Activated CD4-positive, alpha-beta T cell treated with anti-CD3 and anti-CD28 coated beads, Interleukin-2, amount 10 ng/mL, durations not matched to agents 24 days and 14 days (primary cell): ENCODE measurements at places on chromosomes 5 and 9.

DNA sequence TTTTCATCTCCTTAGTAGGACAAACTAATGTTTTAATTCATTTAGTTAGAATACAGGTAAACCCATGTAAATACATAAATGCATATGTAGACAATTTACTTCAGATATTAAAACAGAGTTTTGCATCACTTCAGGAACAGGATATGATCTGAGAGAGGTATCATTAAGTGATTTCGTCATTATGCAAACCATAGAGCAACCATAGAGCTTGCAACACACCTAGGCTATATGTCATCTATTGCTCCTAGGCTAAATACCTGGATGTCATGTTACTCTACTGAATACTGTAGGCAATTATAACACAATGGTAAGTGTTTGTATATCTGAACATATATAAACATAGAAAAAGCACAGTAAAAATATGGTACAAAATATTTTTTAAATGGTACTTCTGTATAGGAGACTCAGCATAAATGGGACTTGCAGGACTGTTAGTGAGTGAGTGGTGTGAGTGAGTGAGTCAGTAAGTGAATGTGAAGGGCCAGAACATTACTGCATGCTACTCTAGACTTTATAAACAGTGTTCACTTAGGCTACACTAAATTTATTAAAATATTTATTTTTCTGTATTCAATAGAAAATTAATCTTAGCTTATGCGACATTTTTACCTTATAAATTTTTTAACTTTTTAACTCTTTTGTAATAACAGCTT lies 1377.5 kb upstream of the CDH9 start:
- DNase-seq, result no peak

DNA sequence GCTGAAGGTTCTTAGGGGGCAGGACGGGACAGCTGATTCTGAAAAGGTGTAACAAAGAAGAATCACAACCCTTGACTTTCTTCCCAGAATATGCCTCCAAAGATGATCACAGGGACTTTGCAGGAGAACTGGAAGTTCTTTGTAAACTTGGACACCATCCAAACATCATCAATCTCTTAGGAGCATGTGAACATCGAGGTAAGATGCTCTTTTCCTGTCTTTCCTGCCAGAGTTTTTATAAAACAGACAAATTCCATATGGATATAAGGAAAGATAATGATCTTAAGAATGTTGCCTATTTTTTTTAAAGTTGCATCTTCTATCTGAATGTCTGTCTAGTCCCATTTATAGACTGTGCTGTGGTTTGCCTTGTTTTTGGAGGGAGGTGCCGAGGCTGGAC lies 87.9 kb downstream of the EQTN start:
- no peak for DNase-seq

DNA sequence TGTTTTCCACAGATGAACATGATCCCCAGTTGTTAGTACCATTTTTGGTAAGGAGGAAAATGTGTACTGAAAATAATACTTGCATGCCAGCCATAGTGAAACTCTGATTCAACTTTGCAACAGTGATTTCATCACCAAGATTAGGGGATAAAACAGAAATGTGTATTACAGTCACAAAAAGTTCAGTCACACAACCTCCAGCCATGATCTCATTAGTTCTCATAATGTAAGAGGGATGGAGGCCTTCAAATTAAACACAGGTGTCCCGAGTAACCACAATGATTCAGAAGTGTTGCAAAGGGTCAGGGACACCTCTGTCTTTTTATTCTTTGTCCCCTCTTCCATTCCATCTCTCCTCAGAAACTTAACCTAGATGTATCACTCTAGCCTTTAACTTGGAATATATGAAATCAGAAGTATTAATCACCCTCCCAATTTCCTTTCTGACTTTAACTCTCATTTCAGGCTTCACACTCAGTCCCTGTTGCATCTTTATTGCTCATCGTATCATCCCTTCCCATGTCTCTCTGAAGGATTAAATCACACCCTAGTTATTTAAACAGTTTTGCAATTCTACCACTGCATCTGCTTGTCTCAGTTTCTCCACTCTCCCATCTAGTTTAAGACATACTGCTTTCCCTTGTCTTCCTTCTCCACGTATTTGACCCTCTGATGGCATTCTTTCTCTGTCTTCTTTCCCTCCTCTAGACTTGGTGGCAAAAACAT lies 291.2 kb downstream of the ADAMTS6 start:
- no peak for DNase-seq

- no peak for DNase-seq
Measured at GRCh38 chr9:12874395-12874794, 99.6 kb downstream of the LURAP1L start.

DNA sequence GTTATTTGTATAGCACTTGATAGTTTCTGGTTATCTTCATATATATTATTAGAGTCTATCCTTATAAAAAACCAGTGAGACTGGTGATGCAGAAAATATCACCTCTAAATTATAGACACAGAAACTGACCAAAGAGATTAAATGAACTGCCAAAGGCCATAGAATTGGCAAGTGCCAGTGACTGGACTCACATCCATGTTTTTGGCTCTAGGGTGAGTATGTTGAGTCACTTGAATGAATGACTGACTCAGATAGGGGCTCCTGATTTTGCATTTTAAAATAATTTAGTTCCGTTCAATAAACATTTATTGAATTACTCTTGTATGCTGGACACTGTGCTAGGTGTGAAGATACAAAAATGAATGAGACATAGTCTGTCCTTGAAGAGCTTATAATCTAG lies 70.7 kb downstream of the NR2F1 start:
- no peak for DNase-seq

- no peak for DNase-seq
Measured at GRCh38 chr9:75019022-75019421, 9.1 kb downstream of the CARNMT1 start.

DNA sequence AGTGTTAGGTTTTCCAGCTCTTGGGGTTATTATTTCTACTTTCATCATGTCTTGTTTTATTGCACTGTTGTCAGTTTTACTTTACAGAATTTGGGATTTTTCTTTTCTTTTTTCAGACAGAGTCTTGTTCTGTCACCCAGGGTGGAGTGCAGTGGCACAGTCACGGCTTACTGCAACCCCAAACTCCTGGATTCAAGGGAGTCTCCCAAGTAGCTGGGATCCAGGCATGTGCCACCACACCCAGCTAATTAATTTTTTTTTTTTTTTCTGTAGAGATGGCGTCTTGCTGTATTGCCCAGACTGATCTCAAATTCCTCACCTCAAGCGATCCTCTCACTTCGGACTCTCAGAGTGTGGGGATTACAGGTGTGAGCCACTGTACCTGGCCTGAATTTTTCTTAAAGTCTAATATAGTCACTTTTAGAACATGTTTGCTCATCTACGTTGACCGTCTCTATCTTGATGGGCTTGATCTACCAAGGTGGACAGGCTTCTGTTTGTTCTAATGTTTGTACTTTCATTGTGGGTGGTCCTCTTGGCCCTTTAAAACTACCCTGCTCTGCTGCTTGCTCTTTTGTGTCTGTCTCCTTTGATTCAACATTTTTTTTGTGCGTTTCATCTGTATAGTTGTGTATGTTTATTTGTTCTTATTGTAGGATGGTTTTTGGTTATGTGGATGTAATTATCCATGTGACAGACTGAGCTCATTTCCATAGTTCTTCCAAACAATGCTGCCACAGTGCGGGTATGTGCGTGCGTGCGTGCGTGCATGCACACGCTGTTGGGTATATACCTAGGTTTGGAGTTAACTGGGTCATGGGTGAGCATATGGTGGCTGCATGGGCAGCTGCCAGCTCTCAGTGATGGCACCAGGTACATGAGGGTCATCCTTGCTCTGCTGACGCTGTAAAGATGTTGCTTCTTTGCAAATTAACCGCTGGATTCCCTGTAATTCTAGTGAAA lies 18.1 kb downstream of the PRRC2B start:
- DNase-seq, result no peak

GRCh38 chr5:160260881-160261815 lies 31.8 kb downstream of the FABP6 start:
- DNase-seq, result no peak

DNA sequence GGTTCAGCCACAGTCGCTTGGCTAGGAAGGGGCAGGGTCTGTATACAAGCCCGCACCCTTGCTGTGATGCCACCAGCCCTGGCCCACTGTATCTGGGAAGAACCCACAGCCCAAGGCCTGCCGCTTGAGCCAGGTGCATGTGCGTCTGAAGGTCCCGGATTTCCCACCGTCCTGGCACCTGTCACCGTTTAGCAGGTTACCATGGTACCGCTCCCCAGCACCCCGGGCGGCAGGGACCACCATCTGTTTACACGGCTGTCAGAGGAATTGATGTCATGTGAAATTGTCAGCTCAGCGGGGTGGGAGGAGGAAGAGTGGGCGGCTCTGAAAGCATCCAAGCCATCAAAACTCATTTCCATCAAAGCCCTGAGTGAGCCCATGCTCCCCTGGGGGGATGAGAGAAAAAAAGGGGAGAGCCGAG lies 92.7 kb downstream of the HRH2 start:
- no peak for DNase-seq

DNA sequence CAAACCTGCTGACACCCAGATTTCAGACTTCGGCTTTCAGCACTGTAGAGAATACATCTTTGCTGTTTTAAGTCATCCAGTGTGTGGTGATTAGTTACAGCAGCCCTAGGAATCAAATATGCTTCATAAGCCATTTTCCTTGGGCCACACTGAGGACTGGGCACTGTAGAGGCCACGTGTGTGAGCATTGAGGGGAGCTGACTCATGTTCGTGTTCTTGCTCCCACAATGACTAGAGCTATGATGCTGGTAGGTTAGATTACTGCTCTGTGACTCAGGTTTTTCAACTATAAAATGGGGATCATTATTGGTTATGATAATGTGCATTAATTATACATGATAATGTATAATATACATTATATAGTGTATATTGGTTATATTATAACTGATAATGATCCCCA lies 96.5 kb upstream of the PALM2AKAP2 start:
- no peak for DNase-seq

DNA sequence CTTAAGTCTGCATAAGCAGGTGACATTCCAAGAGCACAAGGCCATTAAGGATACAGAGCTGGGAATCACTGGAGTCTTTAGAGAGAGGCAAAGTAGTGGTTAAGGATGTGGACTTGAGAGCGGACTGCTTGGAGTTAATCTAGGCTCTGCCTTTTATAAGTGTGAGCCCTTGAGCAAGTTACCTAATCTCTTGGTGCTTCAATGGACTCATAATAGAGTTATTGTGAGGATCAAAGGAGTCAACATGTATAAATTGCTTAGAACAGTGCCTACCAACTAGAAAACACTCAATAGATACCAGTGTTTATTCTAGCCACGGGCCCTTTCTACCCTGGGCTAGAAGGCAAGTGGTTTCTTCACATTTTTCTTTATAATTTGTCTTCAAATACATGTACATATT lies 819.4 kb downstream of the NR2F1-AS1 start:
- DNase-seq, result no peak

DNA sequence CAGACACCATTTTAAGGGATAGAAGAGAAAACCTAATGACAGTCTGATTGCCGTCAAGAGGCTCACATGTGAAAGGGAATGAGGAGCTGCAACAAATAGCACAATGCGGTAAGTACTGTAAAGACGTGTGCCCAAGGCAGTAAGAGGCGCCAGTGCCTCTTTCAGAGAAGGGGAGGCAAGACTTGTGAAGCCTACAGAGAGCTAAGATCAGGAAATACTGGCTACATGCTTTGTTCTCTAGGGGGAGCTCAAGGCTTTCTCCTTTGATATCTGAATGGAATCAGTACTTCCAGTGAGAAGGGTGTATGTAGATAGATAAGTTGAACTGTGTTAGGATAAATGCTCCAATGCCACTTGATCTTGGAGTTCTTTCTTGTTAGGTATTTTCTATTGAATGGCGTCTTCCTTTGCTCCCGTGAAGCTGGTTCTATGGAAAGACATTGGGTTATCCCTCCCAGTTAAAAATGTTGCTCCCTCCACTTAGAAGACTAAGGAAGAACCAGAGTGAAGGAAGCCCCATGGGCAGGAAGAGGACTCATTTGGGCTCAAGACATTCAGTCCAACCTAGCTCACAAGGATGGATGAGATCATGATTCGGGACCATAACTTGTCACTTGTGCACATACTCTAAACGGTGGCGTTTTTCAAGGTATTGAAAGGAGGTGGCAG lies 23.5 kb upstream of the ALDOB start:
- DNase-seq, result peak; percentile 76

DNA sequence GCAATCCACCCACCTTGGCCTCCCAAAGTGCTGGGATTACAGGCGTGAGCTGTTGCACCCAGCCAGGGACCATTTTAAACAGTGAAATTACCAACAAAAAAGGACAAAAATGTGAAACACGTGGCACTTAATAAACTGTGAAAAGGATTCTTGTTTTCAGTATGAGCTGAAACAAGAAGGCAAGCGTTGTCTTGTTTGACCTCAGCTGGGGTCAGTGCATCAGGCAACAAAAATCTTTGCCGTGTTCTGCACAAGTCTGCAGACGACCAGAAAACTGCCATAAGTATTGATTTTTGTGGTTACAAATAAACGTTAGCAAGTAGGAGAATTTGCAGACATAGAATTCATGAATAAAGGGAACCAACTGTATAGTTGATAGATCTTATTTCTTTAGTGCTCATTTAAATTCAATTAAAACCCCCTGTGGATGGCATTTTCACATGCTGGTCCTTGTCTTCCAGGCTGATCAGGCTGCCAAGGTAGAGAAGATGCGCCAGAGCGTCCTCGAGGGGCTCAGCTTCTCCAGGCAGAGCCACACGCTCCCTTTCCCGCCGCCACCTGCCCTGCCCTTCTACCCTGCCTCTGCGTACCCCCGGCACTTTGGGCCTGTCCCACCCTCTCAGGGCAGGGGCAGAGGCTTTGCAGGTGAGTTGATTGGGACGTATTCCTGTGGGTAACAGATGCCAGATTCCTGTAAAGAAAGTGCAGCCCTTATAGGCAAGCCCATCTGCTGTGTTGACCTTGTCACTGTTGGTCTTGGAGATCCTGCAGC lies 18.8 kb upstream of the PHF2 start:
- no peak for DNase-seq

- no peak for DNase-seq
Measured at GRCh38 chr5:59236986-59237385, 654.1 kb downstream of the RAB3C start.

DNA sequence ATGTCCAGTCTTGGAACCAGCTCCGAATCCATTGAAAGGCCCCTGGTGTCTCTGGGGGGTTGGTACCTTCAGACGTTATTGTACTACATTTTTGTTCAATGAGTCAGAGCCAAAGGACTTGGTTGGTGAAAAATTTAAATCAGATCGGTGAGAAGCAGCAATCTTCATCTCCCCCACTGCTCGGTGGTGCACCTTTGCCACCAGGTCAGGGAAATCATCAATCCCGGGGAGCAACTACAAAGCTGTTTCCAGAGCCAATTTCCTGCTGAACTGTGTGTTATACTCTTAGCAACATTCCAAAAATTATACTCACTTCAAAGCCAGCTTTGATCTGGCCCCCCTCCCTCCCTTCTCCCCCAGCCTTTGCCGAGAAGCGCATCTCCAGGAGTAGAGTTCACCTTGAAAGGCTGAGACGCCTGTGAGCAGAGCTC lies 375.2 kb upstream of the WWC1 start:
- no peak for DNase-seq

GRCh38 chr9:78620764-78621163 lies 323.8 kb downstream of the PSAT1 start:
- DNase-seq, result no peak

- DNase-seq, result no peak
Measured at GRCh38 chr9:27460226-27461023, 63.7 kb upstream of the IFNK start.

GRCh38 chr5:62900976-62901375 lies 322.4 kb downstream of the LRRC70 start:
- DNase-seq, result no peak

- no peak for DNase-seq
Measured at GRCh38 chr9:109488791-109489492, 9.2 kb downstream of the PTPN3 start.

- DNase-seq, result no peak
Measured at GRCh38 chr5:14773588-14773987, 98.0 kb downstream of the ANKH start.
